ENCODE measurements at places on chromosomes 2 and 18. TPM values are rescaled to one million over a fixed set of nuclear protein-coding genes. Genes with fewer than 3 reads are reported as not detected.

CXCR1 gene
- not detected for total RNA-seq

FBLN7 gene
- total RNA-seq, result 2.2 TPM

SLC25A12 gene
- 21.4 TPM for total RNA-seq

AMMECR1L gene
- total RNA-seq, result 10.9 TPM

UNC80 gene
- not detected for total RNA-seq
